ENCODE measurements at places on chromosomes 2 and 18.

DNA sequence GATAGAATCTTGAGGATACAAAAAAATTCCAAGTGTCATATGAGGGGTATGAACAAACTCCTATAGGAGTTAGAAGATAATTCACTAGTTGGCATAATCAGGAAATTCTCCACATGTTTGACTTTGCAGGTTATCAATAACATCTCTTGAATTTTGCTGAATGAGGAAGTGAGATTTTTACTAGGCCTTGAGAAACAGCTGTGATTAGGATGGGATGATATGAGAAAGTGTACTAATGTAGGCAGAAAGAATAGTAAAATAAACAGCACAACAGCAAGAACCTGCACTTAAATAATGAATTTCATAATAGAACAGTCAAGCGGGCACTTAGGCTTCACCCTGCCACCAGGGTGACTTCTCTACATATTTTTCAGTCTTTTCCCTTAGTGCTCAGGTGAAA lies 570.8 kb upstream of the CRIM1 start:
- DNase-seq = no peak

DNA sequence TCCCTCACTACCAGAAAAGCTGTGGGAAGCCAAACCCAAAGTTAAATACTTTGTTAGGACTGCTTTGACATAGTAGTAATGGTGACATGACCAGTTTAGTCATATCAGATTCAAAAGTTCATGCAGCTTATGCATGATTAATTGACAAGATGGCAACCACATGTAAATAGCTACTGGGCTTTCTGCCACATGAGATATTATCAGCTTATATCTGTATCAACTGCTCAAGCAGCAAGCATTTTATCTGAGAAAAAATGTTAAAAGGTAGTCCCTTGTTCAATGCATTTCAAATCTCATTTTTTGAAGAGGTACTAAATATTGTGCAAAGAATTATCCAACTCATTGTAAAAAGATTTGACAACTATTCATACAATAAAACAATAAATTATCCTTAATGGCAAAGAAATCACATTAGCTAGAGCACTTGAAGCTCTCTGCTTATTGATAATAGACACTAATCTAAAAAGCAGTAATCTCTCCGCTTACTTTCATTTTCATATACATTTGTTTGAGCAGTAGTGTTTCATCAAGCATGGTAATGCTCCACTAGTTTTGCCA lies 993.6 kb upstream of the NXPH2 start:
- DNase-seq = no peak

DNA sequence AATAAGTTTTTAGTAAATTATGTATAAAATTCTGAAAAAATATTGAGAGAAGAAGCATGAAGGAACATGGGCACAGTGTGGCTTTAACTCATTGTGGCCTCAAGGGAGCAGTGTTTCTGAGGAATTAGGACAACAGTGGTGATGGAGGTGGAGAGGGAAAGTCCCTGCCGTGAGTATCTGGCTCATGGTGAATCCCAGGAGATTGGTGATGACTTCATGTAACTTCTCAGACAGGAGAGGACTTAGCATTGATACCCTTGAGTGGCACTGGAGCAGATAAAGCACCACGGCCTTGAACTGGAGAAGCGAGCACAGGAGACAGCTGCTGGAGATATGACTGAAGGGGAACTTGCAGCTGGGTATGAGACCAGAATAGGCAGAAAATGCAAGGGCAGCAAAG lies 35.0 kb upstream of the LRP1B start:
- DNase-seq = no peak

GRCh38 chr2:170822290-170823087 lies 5.8 kb downstream of the GAD1 start:
- peak; percentile 75 for DNase-seq

GRCh38 chr2:54476852-54477251 lies 20.7 kb downstream of the SPTBN1 start:
- no peak for DNase-seq

- no peak for DNase-seq
Observed at GRCh38 chr2:29731948-29732347, 189.4 kb downstream of the ALK start.

- no peak for DNase-seq
Observed at GRCh38 chr2:229519655-229520430, 194.5 kb downstream of the DNER start.

GRCh38 chr18:6078877-6079276 lies 183.6 kb upstream of the TMEM200C start:
- DNase-seq = no peak

- DNase-seq = no peak
Observed at GRCh38 chr2:68646303-68646702, 2.9 kb downstream of the PROKR1 start.
